ENCODE measurements at places on chromosomes 5 and 9.

GRCh38 chr9:123643518-123643917 lies 286.4 kb downstream of the DENND1A start:
- DNase-seq, result no peak

DNA sequence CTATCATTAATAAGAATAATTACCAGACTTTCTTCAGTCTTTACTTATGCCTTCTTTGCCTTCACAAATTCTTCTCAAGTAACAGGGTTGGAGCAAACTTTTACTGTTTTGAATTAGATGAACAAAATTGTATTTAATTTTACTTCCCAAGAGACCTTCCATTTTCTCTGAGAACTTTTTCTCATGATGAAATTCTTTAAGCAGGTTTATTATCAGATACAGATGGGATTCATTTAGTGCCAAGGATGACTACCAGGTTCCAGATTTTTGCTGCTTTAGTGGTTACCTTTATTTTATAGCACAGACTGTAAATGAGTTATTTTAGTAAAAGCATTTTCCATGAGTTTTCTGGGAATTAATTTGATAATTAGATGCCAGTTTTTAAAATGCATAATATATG lies 125.1 kb downstream of the GDNF start:
- DNase-seq, result no peak

DNA sequence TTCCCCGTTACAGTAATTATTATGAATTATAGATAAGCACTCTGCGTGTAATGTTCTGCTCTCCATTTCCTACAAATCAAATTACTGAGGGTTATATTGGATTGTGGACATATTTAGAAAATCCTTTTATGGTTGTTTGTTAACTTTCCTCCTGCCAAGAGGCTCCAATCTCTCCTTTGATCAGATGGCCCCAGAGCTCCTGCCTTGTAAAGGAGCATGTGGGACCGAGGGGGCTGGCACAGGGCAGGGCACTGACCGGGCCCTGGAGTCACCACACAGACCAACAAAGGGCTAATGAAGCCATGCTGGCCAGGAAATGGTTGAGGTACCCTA lies 415.9 kb downstream of the EFNA5 start:
- DNase-seq, result no peak

DNA sequence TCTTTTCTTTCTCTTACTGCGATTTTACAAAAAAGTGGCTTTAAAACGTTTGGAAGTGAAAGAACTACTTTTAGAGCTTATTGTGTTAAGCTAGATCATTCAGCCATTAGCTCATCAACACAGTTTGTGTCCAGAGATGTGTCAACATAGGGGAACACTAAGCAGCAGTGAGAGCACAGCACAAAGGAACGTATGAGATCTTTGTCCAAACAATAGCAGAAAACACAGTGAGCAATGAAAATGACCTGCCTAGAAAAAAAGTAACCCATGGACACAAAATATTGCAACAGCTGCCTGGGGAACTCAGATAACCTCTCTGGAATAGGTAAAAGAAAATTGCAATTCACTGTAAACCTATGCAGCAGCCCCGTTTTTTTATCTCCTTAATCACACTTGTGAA lies 372.5 kb downstream of the ARHGEF28 start:
- peak; percentile 86 for DNase-seq

GRCh38 chr9:11558043-11558442 lies 945.2 kb upstream of the PTPRD start:
- DNase-seq, result no peak

DNA sequence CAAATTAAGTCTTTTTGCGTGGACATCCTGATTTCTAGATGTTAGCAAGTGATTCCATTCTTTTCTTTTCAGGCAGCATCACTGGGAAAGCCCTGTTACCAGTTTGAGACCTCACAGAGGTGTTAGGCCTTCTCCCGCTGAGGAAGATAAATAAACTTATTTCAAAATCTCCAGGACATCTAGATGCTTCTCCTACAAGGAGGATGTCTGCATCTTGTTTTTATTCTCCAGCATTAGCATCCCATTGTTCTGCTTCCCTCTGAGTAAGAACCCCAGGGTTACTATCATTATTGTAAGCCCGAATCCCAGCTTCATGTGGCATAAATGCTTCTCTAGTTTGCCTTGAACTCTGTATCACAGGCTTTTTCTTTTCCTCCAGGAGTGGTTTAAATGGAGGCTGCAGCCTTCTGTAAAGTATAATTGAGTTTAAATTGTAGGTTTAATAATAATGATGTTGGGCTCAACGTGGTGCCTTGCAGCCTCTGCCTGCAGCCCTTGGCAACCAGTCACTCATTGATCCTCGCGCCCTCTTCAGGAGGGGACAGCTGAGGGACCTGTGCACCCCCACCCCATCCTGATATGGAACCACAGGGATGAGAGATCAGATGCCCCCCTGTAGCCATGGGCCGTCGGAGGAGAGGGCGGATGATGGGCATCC lies 114.9 kb downstream of the PDZD2 start:
- DNase-seq, result no peak
